ENCODE measurements at places on chromosomes 11 and 22. TPM values are rescaled to one million over a fixed set of nuclear protein-coding genes. Genes with fewer than 3 reads are reported as not detected.

DNA sequence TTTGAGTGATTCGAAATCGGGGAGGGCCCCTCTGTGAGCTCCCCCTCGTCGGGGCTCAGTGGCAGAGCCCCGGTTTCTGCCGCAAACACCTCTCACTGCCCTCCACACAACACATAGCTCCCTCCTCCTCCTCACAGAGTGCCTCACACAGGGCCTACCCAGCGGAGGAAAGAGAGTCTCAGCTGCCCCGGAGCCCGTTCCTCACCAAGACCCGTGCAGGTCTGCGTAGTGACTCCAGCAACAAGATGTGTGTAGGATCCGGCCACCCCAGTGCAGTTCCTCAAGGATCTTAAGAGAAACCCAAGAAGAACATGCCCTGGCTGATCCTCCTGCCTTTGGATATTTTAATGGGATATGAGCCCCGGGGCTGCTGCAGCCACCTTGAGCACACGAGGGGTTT is 238.4 kb downstream of the BRD1 start:
- H3K36me3 ChIP-seq = no peaks in the 10 kb centered on the region
- H3K27ac ChIP-seq = no peak overlapping the region
- H3K4me3 ChIP-seq = no peak overlapping the region
- H3K4me1 ChIP-seq = no peaks in the 10 kb centered on the region
- H3K27me3 ChIP-seq = no peaks in the 10 kb centered on the region
- DNase-seq = no peak

- DNase-seq = peak; percentile 77
- H3K36me3 ChIP-seq = peaks cover 63% of the 10 kb centered on the region
- peak overlapping the region; percentile 98 for H3K27ac ChIP-seq
- peak overlapping the region; percentile 94 for H3K4me3 ChIP-seq
- peaks cover 49% of the 10 kb centered on the region for H3K4me1 ChIP-seq
- peaks cover 2% of the 10 kb centered on the region for H3K27me3 ChIP-seq
These were observed 1.9 kb downstream of the NEAT1 start for GRCh38 chr11:65424205-65425104.

DNA sequence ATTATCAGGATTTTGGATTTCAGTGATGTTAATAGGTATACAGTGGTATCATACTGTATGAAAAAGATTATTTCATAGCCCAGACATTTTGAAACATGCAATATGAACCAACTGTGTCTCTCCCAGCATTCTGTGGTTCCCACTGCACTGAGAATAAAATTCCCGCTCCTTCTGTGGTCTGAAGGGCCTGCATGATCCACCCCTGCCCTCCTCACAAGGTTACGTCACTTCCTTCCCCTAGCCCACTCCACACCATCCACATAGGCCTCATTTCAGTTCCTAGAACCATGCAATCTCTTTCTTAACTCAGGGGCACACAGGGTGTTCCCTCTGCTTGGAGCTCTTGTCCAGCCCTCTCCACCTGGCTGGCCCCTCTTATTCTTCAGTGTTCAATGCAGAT is 103.1 kb downstream of the TSPAN18 start:
- DNase-seq = no peak
- H3K4me1 ChIP-seq = peaks cover 4% of the 10 kb centered on the region
- H3K4me3 ChIP-seq = no peak overlapping the region
- H3K27ac ChIP-seq = no peak overlapping the region

GRCh38 chr11:95092549-95093324 is 3.1 kb downstream of the ENDOD1 start:
- peak overlapping the region; percentile 69 for H3K4me3 ChIP-seq
- H3K4me1 ChIP-seq = peaks cover 80% of the 10 kb centered on the region
- H3K36me3 ChIP-seq = peaks cover 38% of the 10 kb centered on the region
- peak; percentile 71 for DNase-seq
- H3K27me3 ChIP-seq = no peaks in the 10 kb centered on the region

DNA sequence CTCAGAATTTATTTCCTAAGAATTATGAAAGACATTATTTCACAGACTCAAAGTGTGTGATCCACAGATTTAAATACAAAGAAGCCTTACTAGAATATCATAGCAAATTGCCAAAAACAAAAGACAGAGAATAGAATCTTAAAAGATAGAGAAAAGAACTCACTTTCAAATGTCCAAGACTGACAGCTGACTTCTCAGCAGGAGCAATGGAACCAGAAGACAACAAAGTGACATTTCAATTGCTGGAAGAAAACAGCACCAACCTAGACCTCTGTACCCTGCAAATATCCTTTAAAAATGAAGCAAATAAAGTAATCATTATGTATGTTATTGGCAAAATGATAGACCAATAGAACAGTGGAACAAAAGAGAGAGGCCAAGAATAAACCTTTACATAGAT is 109.2 kb downstream of the TTC17 start:
- H3K27me3 ChIP-seq = no peaks in the 10 kb centered on the region
- no peak for DNase-seq
- H3K4me1 ChIP-seq = no peaks in the 10 kb centered on the region

DNA sequence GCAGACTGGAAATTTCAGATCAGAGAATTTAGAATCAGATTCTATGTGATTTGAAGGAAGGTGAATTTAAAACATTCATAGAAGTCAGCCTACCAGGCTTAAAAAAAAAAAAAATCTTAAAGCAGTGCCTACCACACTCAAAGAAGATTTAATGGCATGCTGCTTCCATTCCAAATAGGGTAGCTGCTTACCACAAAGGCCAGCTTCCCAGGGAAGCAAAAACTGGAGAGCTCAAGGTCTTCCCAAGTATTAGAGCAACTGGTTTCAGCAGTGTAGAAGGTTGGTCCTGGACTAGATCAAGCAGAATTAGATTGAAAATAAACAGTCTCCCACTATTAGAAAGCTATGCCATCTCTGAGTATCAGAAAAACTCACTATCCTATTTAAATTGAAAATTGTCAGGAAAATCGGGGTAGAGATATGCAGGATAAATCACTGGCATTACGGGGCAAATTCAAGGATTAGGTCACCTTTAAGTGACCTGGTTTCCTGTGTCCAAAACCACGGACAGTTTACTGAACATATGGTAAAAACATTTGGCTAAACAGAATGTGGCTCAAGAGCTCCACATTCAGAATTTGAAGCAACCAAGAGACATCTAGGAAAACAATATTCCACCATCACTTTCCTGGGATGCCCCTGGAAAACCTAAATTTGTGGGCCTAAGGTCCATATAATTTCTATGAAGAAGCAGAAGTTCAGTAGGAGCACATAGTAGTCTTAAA is 1.3 kb downstream of the C11orf42 start:
- no peak for DNase-seq
- no peaks in the 10 kb centered on the region for H3K27me3 ChIP-seq
- H3K4me1 ChIP-seq = peaks cover 25% of the 10 kb centered on the region
- H3K36me3 ChIP-seq = peaks cover 20% of the 10 kb centered on the region
- H3K4me3 ChIP-seq = no peak overlapping the region

GRCh38 chr11:32110795-32111194 is 19.9 kb downstream of the RCN1 start:
- H3K27ac ChIP-seq = no peak overlapping the region
- peaks cover 9% of the 10 kb centered on the region for H3K36me3 ChIP-seq
- H3K27me3 ChIP-seq = peaks cover 13% of the 10 kb centered on the region
- no peak for DNase-seq
- H3K4me1 ChIP-seq = peaks cover 9% of the 10 kb centered on the region

GRCh38 chr11:70364745-70365543 is 33.4 kb upstream of the CTTN start:
- DNase-seq = peak; percentile 90
- H3K4me1 ChIP-seq = peaks cover 33% of the 10 kb centered on the region
- H3K4me3 ChIP-seq = peak overlapping the region; percentile 59

Gene KIAA1671
- 20.1 TPM for total RNA-seq

Gene TUB
- 0.07 TPM for total RNA-seq

Gene DGCR6
- 0.96 TPM for total RNA-seq
